Central memory CD8-positive, alpha-beta T cell (primary cell): ENCODE measurements at places on chromosomes 5 and 9.

DNA sequence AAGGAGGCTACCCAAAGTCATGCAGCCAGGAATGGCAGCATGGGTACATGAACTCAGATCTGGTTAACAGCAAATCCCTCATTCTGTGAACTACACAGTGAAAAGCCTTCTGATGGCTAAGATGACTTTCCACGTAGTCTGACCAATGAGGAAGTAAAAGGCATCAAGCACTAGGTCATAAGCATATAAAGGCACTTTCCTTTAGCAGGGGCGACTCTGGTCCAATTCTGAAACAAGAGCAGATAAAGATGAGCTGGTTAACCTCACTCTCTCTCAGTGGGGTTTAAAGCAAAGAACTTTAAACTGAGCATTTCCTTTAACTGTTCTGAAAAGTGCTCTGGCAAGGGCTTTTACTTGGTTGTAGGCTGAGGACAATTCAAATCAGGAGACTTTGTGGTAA, 21.1 kb downstream of the PSMB7 start:
- DNase-seq: no peak

DNA sequence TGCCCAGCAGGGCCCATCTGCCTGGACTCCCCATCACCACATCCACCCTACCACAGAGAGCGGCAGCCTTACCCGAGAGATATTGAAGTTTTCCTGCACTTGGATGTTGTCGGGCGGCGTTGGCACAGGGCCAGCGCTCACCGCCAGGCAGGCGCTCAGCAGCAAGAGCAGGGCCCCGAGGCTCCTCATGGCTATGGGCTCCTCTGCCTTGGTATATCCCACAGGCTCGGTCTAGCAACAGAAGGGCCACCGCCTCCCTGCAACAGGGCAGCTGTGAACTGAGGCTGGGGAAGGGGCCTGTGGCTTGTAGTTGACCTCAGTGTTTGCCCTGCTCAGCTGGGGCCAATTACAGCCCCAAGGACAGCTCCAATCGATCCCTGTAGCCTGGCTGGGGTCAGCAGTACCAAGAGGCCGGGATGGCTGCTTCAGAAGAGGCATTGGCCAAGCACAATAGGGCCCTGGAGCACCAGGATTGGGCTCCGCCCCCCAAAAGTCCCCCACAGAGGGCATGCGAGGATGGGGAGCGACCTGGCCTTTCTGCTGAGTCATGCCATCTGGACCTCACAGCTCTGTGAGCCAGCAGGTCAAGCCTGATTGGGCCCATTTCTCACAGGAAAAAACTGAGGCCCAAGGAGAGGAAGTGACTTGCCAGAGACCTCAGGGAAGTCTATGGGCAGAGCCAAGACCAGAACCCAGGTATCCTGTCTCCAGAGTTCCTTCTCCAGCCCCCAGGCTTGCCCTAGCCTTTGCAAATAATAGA, at the start of gene AMBP:
Gene AMBP, minus strand, starts transcription at position 280 of the 760 bp plus-strand sequence. Its CDS starts 91 bp downstream, at position 189.
- no peak for DNase-seq

DNA sequence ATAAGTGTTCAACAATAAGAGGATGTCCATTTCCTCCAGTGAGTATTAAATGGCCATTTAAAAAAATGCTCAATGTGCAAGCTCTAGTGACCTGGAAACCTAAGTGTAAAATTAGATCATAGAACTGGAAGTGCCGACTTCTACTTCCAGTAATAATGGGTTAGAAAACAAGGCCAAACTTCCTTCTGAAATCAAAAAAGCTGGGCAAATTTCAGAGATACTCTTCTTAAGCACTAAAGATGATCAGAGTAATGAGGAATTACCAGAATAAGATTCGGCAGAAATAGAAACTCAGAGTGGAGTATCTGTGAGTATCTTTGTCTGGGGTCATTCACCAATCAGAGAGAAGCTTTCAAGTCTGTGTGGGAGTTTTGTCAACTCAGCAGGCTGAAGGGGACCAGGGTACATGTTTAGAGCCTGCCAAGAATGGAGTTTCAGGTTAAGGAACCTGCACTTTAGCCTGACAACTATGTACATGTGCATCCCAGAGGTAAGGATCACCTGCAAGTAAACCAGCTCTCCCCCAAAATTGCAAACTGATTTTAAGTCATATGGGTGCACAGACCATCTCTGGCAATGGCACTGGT, 17.1 kb downstream of the FCN2 start:
- no peak for DNase-seq

DNA sequence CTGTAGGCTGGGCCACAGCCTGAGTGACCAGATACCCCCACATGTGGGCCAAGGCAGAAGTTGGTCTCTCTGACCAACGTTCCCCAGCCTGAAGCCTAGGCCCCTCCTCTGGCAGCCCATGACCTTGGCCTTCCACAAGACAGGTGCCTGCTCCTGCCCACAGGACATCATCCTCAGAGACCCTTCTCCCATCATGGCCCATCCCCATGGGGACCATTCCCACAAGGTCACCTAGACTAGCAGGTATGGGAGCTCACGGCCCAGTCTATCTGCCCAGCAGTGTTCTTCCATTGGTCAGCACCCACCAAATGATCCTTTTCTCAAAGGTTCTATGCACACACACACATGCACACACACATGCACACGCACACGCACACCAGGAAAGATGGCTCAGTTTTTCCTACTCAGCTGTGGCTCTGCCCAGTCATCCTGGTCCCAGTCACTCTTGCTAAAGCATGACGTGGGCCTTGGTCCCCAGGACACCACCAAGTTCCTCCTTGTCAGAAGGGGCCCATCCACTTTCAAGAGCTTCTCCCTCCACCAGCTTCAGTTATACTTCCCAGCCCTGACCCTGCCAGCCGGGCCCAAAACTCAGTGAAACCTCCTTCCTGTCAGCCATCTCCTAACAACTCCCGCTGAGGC, 65.4 kb downstream of the PAX5 start:
- DNase-seq: no peak

DNA sequence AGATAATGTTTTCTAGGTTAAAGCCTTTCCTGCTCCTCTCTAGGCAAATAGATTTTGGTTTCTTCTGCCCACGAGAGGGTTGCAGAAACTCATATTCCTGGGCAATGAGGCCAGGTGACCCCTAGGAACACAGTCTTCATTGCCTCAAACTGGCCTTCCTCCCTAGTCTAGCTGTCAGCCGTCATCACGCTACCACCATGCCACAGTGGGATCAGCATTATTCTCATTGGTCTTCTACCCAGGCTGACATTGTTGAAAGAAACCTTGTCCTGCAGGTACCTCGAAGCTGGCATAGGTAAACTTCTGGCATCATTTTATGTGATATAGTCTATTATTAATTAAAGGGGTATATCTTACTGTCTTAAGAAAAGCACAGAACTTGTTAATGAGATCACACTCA, 51.1 kb downstream of the ELL2 start:
- no peak for DNase-seq

DNA sequence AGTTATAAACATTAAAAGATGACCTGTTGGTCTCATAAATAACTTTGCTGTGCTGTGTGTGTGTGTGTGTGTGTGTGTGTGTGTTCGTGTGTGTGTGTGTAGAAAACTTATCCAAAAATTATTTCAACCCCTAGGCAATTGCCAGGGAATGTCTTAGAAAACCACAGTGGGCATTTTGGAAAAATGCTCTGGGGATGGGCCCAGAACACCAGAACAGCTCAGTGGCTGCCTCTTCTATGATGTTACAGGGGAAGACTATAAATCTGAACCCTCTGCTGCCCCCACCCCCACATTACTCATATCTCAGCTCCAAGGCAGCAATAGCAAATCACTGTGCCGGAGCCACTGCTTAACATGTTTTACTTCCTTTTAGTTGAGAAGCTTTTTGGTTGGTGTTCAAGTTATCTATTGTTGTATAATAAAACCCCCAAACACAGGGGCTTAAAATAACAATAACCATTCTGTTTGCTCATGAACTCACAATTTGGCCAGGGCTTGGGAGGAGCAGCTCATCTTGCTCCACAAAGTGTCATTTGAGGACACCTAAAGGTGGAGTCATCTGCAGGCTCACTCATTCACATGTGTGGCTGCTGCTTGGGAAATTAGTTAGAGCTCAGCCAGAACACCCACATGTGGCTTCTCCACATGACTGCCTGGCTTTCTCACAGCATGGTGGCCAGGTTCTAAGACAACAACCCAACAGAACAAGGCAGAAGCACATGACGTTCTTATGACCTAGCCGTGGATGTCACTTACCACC, 40.4 kb downstream of the ACTBL2 start:
- no peak for DNase-seq

DNA sequence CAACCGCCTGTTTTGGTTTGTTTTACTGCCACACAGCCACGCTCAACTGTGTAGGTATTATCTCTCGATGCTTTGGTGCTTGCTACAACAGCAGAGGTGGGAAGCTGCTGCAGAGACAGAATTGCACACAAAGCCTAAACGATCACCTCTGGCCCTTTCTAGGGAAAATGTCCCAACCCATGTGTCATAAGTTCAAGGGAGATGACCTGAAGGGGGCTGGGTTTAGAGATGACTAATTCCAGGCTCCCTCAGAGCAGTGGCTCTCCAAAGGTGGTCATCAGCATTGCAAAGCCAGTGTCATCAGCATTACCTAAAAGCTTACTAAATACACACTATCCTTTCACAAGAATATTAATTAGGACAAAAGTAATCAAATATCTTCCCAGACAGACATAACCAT, 10.9 kb downstream of the ZNF622 start:
- no peak for DNase-seq
